ENCODE measurements at places on chromosomes 12 and 14.

DNA sequence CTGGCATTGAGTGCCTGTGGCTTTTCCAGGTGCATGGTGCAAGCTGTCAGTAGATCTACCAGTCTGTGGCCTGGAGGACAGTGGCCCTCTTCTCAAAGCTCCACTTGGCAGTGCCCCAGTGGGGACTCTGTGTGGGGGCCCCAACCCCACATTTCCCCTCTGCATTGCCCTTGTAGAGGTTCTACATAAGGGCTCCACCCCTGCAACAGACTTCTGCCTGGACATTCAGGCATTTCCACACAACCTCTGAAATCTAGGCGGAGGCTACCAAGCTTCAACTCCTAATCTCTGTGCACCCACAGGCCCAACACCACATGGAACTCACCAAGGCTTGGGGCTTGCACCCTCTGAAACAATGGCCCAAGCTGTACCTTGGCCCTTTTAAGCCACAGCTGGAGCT is 102.7 kb upstream of the PLEKHG7 start:
- no peaks in the 10 kb centered on the region for H3K36me3 ChIP-seq
- no peak overlapping the region for H3K4me3 ChIP-seq
- DNase-seq, result no peak
- H3K27ac ChIP-seq, result no peak overlapping the region

- no peak overlapping the region for H3K27ac ChIP-seq
- DNase-seq, result peak; percentile 60
- H3K4me3 ChIP-seq, result no peak overlapping the region
- H3K36me3 ChIP-seq, result no peaks in the 10 kb centered on the region
These were observed 86.7 kb downstream of the PTGER2 start for GRCh38 chr14:52400846-52401245.

- H3K4me3 ChIP-seq, result no peak overlapping the region
- H3K4me1 ChIP-seq, result no peaks in the 10 kb centered on the region
- no peaks in the 10 kb centered on the region for H3K36me3 ChIP-seq
- no peak overlapping the region for H3K27ac ChIP-seq
- H3K27me3 ChIP-seq, result no peaks in the 10 kb centered on the region
These were observed 20.4 kb upstream of the TSPAN8 start for GRCh38 chr12:71178162-71178561.

DNA sequence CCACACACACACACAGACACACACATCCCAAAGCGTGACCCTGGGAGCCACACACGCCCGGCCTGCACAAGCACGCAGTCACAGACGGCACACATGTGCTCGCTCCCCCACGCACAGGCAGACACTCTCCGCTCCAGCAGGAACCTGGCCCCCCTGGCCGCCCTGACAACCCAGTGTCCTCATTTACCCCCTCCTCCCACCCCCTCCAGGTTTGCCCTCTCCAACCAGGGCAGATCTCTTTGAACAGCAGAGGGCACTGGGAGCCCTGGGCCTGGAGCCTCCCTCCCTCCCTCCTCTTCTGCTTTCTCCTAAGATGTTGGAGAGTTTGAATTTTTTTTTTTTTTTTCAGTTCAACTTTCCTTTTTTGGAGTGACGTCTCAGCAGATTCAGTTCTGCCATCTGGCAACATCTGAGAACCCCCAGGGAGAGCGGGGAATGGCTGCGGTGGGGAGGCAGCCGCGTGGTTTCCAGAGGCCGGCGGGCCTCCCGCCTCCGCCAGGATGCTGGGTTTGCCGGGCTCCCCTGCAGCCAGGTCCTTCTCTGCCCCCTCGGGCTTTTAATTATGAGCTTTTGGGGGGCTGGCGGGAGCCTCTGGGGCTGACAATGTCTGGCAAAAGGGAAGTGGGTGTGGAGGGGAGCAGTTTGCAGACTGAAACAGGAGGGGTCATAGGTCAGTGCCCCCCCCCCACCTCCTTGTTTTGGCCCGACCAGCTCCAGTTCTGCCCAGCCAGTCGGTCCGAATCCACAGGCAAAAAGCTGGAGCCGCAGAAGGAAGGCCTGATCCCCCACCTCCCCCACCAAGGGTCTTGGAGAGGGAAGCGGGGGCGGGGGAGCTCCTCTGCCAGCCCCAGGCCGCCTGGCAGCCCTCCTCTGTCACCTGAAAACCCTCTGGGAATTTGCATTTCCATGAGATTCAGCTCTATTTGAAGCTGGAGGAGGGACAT is 1.3 kb upstream of the NCOR2 start:
- no peak overlapping the region for H3K27ac ChIP-seq
- no peaks in the 10 kb centered on the region for H3K36me3 ChIP-seq
- no peak for DNase-seq
- peaks cover 37% of the 10 kb centered on the region for H3K4me1 ChIP-seq

DNA sequence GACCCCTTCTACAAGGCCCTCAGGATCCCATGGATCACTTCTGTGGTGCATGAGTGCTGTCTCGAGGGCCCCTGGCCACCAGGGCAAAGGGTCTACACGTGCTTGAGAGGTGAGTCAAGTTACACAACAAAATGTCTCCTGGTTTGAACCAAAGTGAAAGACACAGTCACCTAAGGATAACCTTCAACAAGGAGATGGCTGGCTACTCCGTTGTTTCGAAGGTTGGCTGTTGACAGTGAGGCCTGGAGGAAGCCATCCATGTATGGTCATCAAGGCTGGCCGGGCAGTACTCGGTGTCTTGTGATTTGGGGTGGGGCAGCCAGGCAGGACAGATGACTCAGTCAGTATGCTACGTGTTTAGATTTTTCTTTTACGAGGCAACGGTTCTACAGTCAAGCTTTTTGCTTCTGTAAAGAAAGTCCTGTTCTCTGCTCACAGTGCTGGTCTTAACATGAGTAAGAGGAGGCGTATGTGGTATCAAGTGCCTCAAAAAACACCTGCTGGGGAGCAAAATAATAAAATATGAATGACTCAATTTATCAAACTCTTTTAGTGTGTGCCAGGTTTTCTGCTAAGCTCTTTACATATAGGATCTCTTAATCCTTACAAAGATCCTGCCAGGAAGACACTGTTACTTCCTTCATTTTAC is 18.0 kb upstream of the NT5DC3 start:
- no peaks in the 10 kb centered on the region for H3K4me1 ChIP-seq
- H3K36me3 ChIP-seq, result no peaks in the 10 kb centered on the region
- H3K4me3 ChIP-seq, result no peak overlapping the region
- DNase-seq, result no peak
- no peak overlapping the region for H3K27ac ChIP-seq
- H3K27me3 ChIP-seq, result no peaks in the 10 kb centered on the region

DNA sequence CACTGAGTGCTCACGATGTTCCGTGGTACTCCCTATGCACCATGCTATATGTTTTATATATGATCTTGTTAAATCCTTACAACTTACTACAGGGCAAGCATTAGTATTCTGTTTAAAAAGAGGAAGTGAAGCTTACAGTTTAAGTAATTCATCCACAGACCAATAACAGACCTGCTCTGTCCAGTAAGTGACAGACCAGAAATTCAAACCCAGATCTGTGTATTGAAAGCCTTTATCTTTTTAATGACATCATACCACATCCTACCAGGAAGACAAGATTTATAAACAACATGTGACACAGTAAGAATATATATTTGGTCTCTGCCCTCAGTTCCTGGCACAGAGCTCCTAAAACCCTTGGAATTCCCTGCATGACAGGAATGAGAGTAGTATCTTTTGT is 206.5 kb downstream of the STXBP6 start:
- no peak overlapping the region for H3K27ac ChIP-seq
- H3K27me3 ChIP-seq, result peaks cover 4% of the 10 kb centered on the region
- no peak for DNase-seq
- no peaks in the 10 kb centered on the region for H3K4me1 ChIP-seq

GRCh38 chr14:70782361-70782760 is 27.0 kb downstream of the MAP3K9 start:
- no peak overlapping the region for H3K4me3 ChIP-seq
- H3K36me3 ChIP-seq, result no peaks in the 10 kb centered on the region
- H3K27ac ChIP-seq, result no peak overlapping the region

DNA sequence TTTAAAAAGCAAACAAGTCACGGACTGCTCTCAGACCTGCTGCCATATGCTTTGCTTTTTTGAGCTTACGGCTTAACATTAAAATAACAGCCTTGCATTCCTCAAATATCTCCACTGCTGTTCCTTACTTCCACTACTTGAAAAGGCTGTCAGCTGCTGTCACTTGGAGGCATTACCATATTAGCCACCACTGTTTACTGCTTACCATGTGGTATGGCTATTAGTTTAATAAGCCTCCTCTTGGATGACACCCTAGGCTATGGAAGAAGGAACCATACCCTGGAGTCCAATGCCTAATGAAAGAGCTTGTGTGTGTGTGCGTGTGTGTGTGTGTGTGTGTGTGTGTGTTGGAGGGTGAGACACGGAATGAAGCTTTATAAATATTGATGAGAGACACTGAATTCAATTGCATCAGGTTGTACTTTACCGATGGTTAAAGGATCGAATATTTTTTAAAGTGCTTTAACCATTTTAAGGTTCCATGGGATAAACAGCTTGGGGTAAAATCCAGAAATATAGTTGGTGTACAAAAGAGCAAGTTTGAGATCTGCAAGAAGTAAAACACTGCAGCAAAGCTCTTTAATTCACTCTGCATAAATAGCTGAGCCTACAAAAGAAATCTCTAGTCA is 174.5 kb downstream of the TTC7B start:
- H3K4me1 ChIP-seq, result no peaks in the 10 kb centered on the region
- no peak overlapping the region for H3K4me3 ChIP-seq
- no peaks in the 10 kb centered on the region for H3K27me3 ChIP-seq
- H3K27ac ChIP-seq, result no peak overlapping the region
- H3K36me3 ChIP-seq, result no peaks in the 10 kb centered on the region
- DNase-seq, result no peak

DNA sequence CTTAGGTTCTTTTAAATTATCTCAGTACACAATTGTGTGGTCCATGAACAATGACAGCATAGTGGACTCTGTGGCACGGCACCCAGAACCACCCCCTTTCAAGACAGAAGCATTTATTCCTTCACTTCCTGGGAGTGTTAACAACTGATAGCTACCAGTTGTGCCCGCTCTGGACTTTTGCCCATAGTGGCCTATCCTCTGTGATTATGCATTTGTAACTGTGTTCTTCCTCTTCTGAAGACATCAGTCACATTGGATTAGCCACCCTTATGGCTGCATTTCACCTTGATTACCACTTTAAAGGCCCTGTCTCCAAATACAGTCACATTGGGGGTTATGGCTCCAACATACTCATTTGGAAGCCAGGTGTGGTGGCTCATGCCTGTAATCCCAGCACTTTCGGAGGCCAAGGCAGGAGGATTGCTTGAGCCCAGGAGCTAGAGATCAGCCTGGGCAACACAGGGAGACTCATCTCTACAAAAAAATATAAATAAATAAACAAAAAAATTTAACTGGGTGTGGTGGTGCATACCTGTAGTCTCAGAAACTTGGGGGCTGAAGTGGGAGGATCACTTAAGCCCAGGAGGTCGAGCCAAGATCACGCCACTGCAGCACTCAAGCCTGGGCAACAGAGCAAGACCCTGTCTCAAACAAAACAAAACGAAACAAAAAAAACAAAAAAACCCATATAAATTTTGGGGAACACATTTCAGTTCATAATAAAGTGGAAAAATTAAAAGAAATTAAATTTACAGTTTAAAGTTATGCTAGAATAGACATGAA is 27.6 kb upstream of the PHC1 start:
- no peak overlapping the region for H3K4me3 ChIP-seq
- DNase-seq, result no peak
